ENCODE measurements at places on chromosomes 12 and 14.

DNA sequence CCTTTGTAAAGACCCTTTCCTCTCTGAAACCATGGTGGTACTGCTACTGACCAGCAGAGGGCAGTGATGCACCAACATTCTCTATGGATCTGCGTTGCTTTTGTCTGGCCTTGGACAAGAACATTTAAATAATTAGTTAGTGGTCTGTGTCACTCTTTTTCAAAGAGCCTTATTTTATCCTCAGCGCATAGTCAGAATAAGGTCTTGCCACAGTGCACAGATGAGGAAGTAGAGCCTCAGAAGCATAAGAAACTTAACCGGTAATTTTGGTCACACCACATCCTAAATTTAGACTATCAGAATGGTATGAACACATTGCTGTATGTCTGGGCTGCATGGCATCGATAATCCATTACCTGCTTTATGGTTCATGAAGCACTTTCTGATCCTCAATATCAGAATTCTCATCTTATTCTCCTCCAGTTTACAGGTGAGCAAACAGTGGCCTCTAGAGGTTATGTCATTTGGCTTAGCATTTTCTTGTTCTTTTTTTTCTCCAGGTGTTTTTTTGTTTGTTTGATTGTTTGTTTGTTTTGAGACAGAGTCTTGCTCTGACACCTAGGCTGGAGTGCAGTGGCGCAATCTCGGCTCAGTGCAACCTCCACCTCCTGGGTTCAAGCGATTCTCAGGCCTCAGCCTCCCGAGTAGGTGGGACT lies 23.7 kb upstream of the IFT81 start:
- peak; percentile 78 for DNase-seq

DNA sequence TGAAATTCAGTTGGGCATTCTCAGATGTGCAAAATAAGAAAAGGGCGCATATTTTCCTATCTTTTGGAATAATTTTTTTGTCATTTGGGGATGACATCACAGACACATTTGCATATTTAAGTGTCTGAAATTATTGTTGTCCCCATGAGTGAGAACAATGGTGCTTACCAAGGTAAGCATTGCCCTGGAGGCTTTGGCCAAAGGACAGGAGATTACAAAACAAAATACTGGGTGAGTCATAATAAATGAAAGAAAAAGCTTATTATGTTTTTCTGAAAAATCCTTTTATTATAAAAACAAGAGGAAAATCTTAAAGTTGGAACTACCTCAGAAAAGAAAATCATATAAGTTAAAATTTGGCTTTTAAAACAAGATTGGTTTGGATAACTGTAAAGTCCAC lies 254.9 kb downstream of the BTG1 start:
- DNase-seq, result no peak

GRCh38 chr14:38209572-38210557 lies 2.2 kb downstream of the SSTR1 start:
- no peak for DNase-seq

GRCh38 chr12:68368327-68368726 lies 36.2 kb upstream of the MDM1 start:
- DNase-seq, result no peak

DNA sequence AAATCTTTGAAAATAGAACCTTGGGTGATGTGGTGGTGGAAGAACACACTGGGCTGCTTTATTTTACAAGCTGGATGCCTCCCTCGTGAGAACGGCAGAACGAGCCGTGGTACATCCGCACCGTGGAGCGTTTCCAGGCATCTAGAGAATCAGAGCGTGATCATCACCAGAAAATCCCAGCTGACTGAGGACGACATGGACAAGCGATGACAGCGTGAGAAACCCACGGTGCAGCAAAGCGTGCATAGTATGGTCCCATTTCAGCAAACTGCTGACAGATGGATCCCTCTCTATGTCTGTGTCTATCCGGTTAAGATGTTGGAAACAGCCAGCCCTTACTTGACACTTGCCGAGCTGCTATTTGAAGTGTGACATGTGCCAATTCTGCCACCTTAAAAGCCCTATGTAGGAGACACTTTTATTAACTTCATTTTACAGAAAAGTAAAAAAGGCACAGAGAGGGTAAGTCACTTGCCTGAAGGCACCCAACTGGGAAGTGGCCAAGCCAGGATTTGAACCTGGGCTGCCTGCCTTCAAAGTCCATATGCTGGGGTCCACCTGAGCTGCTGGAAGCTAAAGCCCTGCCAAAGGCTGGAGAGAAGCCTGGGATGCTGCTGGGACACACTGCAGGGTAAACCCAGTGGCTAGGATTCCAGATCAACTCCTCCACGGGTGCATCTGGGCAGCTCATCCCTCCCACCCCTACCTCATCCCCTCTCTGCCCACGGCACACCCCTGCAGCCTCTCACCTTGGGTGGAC lies 14.9 kb downstream of the SCARB1 start:
- DNase-seq, result no peak

DNA sequence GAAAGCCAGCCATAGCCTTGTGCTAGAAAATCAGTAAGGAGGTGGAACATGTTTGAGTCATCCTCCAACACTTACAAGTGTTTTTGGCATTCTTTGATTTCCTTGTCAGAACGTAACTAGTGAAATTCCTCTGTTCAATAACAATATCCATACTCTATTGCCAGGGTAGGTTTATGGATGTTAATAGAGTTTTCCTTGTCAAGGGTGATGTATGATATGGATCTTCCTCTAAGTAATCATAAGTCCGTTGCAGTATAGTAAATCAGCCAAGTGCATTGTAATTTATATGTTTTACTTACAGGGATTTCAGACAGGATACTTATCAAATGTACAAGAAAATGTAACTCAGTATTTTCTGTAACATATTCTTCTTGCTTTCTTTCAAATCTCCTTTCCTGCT lies 19.4 kb downstream of the NAV3 start:
- no peak for DNase-seq

GRCh38 chr12:4140581-4141301 lies 132.8 kb upstream of the CCND2 start:
- DNase-seq, result no peak

DNA sequence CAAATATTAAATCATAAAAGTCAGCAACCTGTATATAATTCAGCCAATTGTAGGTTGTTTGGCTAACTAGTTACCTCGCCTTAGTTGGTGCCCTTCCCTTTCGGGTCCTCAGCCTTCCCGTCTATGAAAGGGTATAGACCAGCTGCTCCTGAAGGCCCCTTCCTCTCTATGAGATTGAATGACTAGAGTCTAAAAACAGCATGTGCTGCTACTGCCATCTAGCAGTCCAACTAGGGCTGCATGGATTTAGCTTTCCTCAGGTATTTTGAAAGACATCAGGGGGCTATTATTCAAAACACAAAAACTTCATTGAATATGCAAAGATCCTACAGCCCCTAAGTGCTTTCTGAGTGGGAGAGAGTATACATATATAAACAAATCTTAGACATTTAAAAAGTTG lies 37.0 kb upstream of the TMEM263 start:
- no peak for DNase-seq

GRCh38 chr12:76426160-76426559 lies 77.9 kb upstream of the BBS10 start:
- DNase-seq, result no peak

- no peak for DNase-seq
These were observed 11.4 kb downstream of the RILPL1 start for GRCh38 chr12:123522164-123522563.

DNA sequence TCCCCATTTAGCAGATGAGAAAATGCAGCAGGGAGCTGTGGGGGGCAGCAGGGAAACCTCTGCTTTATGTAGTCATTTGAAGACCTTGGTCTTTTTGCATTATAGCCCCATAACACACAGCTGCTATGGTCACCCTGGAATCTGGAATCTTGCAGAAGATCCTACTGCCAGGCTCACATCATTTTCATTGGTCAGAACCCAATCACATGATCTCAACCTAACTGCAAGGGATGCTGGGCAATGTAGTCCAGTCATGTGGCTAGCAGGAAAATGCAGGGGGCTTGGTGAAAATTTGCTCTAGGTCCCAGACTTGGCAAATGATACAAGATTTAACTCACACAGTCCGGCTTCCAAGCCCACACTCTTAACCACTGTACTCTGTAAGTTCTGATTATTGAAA lies 1028.7 kb downstream of the AACS start:
- DNase-seq, result no peak

DNA sequence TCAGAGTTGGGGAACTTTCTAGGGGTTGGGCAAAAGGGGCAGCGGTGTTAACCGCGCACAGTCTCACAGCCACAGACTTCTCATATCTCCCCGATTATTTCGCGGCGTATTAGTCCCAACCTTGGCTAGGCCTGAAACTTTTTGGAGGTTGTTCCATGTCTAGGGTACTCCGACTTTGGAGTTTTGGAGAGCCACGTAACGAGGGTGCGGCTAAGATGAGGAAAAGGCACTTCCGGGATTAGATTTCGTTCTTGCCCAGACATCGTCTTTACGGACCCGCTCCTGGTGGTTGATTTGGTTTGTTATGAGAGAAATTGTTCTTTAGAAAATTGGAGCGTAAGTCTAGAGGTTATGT lies 513 bp downstream of the CCNK start:
- peak; percentile 23 for DNase-seq

DNA sequence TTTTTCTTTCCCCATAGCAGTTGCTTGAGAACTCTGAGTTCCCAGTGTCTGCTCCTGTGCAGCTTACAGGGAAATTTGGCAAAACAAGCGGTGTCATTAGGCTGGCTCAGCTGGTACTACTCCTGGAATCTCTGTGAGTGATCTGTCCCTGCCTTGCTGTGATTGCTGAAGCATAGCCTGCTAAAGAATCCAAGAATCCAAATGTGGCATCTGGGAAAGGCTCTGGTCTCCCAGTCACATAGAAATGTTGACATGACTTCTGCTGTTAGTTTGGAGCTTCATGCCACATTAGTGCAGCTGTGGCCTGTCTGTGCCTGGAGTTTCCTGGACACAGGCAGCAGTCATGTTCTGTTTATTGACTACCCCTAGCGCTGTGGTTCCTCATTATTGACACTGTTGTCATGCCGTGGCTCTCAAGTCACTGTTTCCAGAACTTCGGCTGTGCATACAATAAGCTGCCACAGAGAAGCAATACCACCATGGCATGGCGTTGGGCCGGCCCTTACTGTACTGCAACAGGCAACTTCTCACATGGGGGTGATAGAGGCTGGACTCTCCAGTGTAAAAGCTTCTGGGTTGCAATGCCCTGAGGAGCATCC lies 166.8 kb downstream of the MYRFL start:
- no peak for DNase-seq

DNA sequence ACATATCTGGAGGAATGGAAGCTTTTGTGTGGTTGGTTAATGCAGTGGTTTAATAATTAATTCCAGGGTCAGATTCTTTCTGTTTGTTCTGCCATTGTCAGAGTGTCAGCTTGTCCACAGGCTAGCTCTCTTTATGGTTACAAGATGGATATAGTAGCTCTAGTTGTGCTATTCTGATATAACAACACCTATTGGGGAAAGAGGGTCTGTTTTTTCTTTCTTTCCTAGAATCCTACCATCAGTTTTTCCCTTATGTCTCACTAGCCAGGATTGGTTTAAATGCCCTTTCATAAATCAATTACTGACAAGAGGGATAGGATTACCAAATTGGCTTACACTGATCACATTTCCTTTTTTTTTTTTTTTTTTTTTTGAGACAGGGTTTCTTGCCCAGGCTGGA lies 27.8 kb downstream of the CNOT2 start:
- no peak for DNase-seq

- no peak for DNase-seq
These were observed 136.4 kb upstream of the LGR5 start for GRCh38 chr12:71303199-71303598.

- no peak for DNase-seq
These were observed 17.4 kb downstream of the FMNL3 start for GRCh38 chr12:49689785-49690184.

- peak; percentile 75 for DNase-seq
These were observed 904 bp upstream of the MAP4K5 start for GRCh38 chr14:50533241-50533705.

- DNase-seq, result no peak
These were observed 264.1 kb upstream of the FOXG1 start for GRCh38 chr14:28502517-28502916.

DNA sequence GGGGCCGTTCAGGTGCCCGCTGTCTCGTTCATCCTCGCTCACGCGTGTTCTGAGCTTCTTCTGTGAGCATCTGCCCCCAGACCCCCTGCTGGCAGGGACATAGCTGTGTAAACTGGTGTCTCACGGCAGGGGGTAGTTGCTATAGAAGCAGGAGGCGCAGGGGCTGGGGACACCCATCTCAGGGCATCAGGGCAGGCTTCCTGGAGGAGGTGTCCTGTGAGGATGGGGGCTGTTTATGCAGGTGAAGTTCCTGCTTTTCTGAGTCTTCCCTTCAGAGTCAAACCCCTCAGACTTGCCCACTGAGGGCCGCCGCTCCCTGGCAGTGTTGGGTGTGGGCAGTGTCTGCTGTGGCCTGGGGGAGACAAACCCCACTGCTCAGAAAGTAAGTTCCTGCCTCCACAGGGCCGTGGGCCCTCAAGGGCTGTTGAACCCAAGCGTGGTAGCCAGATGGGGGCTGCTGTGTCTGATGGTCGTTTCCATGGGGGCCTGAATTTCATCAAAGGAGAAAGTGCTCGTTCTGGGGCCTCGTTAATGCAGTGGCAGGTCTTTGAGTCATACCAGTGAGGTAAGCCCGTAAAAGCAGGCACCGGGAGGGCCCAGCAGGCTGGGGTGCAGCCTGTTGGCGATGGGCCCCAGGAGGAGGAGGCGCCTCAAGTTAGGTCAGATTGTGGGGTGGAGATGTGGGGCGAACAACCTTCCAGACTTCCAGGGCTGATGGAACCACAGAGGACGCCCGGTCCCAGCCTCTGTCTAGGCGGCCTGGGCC lies 23.4 kb downstream of the KIF26A start:
- DNase-seq, result no peak

DNA sequence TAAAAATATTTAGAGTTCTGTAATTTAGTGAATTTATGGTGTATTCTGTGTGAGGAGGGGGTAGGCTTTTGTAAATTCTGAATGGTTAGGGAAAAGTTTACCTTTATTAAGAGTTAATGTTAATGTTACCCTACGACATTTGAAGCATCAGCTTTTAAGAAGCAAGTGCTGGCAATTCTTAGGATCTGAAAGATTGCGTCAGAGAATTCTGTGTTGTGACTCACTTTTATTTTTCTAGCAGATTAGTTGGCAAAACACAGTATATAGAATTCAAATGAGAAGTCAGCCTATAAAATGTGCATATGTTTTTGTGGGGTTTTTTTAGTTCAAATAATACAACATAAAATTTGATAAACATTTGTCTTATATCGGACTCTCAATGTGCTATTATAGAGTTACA lies 97.6 kb downstream of the RAD52 start:
- peak; percentile 13 for DNase-seq

All from HL-60 (cell line).